SJSA1 (cell line): ENCODE measurements at places on chromosomes 12 and 14. TPM values are rescaled to one million over a fixed set of nuclear protein-coding genes. Genes with fewer than 3 reads are reported as not detected.
A peak's percentile ranks its signal among the peaks of the same experiment; 100 is the strongest.

DNA sequence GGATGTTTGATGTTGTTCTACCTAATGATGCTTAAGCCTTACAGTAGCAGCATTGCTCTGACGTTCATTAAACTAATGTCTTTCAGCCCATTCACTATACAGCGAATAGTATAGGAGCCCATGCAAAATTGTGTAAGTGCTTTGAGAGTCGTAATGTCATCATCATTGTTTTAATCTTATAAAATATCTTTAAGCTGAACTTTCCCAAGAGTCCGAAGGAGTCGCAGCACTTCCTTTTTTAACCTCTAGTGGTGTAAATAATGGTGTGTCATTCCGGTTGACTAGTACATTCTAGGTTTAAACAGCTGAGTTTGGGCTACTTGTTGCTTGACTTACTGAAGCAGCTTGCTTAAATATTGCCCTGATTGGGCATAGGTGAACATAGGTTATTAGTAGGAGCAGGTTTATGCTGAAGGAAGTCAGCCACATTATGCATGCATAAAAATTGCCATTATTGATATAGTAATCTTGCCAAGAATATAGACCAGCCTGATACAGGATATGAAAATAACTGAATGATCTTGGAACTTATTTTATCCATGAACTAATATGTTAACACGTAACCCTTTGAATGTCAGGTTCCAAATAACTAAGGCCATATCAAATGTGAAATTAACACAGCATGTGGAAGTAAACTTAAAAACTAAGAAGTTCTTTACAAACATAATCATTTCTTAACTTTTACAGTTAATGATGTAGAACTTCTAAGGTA lies 2.6 kb downstream of the WNK1 start:
- H3K4me3 ChIP-seq = peak overlapping the region; percentile 87
- peak; percentile 62 for DNase-seq
- H3K4me1 ChIP-seq = peaks cover 26% of the 10 kb centered on the region

- no peak overlapping the region for H3K27ac ChIP-seq
- no peaks in the 10 kb centered on the region for H3K4me1 ChIP-seq
- no peak overlapping the region for H3K4me3 ChIP-seq
- DNase-seq = peak; percentile 6
- peaks cover 15% of the 10 kb centered on the region for H3K27me3 ChIP-seq
- H3K36me3 ChIP-seq = no peaks in the 10 kb centered on the region
Measured at GRCh38 chr12:65100140-65100539, 21.0 kb downstream of the WIF1 start.

DNA sequence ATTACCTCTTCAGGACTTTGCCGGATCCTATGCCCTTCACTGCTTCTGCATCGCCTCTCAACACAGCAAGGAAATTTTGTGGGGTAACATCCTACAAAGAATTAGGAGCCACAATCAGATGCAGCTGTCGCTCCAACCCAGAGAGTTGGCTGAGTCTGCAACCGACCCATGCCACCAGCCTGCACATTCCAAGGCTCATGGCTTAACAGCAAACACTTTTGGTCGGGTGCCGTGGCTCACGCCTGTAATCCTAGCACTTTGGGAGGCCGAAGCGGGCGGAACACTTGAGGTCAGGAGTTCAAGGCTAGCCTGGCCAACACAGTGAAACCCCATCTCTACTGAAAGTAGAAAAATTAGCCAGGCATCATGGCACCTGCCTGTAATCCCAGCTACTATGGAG lies 32.3 kb downstream of the LGMN start:
- no peaks in the 10 kb centered on the region; the same call in 1 of the 2 replicates for H3K4me1 ChIP-seq
- peaks cover 18% of the 10 kb centered on the region for H3K36me3 ChIP-seq
- no peak for DNase-seq

GRCh38 chr12:121337416-121337815 lies 14.8 kb downstream of the ANAPC5 start:
- H3K36me3 ChIP-seq = peaks cover 60% of the 10 kb centered on the region
- no peak overlapping the region for H3K27ac ChIP-seq
- no peak overlapping the region for H3K4me3 ChIP-seq
- no peaks in the 10 kb centered on the region for H3K4me1 ChIP-seq
- H3K27me3 ChIP-seq = no peaks in the 10 kb centered on the region

- no peaks in the 10 kb centered on the region for H3K4me1 ChIP-seq
- no peak overlapping the region for H3K4me3 ChIP-seq
- no peaks in the 10 kb centered on the region for H3K36me3 ChIP-seq
- H3K27ac ChIP-seq = no peak overlapping the region
- no peaks in the 10 kb centered on the region for H3K27me3 ChIP-seq
Measured at GRCh38 chr12:14699923-14700322, 3.5 kb upstream of the GUCY2C start.

- no peak for DNase-seq
- H3K27me3 ChIP-seq = no peaks in the 10 kb centered on the region
- no peaks in the 10 kb centered on the region for H3K4me1 ChIP-seq
- H3K36me3 ChIP-seq = no peaks in the 10 kb centered on the region
Measured at GRCh38 chr12:82694970-82695369, 8.3 kb downstream of the TMTC2 start.

DNA sequence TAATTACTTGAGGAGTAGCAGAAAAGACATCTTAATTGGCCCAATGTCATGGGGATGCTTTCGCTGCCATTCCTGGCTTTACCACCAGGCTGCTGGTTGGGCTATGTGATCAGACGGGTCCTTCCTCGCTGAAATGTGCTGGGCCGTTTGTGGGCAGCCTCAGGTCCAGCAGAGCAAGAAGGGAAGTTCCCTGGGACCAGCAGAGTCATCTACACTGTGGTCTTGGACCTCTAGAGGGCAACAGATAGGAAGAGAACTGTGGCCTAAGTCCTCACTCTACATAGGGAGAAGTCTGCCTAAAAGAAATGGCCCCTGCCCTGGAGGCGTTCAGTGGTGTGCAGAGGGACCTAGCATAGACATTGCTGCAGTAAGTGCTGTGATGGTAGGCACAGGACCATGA lies 10.9 kb downstream of the EVL start:
- no peak overlapping the region for H3K27ac ChIP-seq
- no peak for DNase-seq
- H3K4me1 ChIP-seq = peaks cover 20% of the 10 kb centered on the region
- no peaks in the 10 kb centered on the region for H3K27me3 ChIP-seq
- H3K4me3 ChIP-seq = no peak overlapping the region

Gene MANSC4
- not detected in 2 replicates for total RNA-seq

DNA sequence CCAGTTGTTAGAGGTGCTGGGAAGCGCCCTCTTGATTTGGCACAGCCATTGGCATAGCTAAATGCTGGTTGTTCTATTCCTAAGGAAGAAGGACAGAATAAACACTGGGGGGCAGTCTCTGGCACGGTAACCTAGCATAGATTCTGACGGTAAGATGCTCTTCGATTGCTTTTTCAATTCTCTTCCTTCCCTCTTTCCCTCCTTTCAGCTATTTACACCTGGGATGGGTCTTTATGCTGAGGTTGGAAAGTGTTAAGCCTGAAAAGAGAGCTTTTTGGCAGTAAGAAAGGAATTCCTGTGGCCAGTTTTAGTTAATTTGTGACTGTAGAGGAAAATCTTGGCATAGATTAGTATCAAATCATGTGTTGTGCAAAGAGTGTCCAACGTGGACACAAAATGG lies 162.8 kb downstream of the SNAPC1 start:
- H3K4me1 ChIP-seq = peaks cover 16% of the 10 kb centered on the region
- no peaks in the 10 kb centered on the region for H3K36me3 ChIP-seq
- H3K27me3 ChIP-seq = no peaks in the 10 kb centered on the region
- no peak overlapping the region for H3K4me3 ChIP-seq

GRCh38 chr14:28157289-28157869 lies 609.2 kb upstream of the FOXG1 start:
- H3K36me3 ChIP-seq = no peaks in the 10 kb centered on the region
- no peaks in the 10 kb centered on the region for H3K4me1 ChIP-seq
- no peak overlapping the region for H3K27ac ChIP-seq
- no peak overlapping the region for H3K4me3 ChIP-seq

DNA sequence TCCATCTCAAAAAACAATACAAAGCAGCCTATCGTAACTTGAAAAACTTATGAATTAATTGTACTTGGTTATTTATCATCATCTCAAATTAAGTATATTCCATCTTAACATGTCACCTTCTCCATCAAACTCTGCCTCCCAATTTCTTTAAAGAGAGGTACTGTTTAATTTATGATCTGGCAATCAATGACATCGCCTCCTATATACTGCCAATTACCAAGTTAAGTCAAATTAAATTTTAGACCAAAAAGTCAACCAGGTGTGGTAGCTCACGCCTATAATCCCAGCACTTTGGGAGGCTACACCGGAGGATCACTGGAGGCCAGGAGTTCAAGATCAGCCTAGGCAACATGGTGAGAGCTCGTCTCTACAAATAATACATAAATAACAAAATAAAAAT lies 37.7 kb downstream of the HECTD1 start:
- H3K27me3 ChIP-seq = no peaks in the 10 kb centered on the region
- no peak overlapping the region for H3K27ac ChIP-seq
- H3K4me1 ChIP-seq = peaks cover 35% of the 10 kb centered on the region
- peaks cover 95% of the 10 kb centered on the region for H3K36me3 ChIP-seq
- no peak for DNase-seq

- H3K36me3 ChIP-seq = no peaks in the 10 kb centered on the region
- H3K4me1 ChIP-seq = no peaks in the 10 kb centered on the region
- no peak overlapping the region for H3K27ac ChIP-seq
- H3K27me3 ChIP-seq = peaks cover 13% of the 10 kb centered on the region
Measured at GRCh38 chr12:57046086-57046791, 3.7 kb downstream of the MYO1A start.

- no peak overlapping the region for H3K4me3 ChIP-seq
- peaks cover 97% of the 10 kb centered on the region for H3K36me3 ChIP-seq
Measured at GRCh38 chr12:119870457-119870856, 6.7 kb downstream of the CIT start.

DNA sequence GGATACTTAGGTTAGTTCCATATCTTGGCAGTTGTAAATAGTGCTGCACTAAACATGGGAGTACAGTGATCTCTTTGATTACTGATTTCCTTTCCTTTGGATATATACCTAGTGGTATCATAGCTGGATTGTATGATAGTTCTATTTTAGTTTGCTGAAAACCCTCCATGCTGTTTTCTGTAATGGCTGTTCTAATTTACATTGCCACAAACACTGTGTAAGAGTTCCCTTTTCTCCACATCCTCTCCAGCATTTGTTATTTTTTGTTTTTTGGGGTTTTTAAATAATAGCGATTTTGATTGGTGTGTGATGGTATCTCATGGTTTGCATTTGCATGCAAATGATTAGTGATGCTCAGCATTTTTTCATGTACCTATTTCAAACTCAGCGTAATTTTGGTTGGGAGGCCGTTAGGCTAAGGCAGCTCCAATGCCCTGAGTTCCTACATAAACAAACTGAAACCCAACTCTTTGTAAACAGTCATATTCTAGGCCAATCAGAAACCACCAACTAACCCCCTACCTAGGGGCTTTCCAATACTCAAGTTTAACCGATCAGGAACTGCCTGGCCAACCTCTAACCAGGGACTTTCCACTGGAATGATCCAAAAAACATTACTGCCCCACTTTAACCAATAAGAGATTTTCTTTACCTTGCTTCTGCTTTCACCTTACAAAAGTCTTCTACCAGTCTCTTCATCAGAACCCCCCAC lies 171.6 kb downstream of the FBXL14 start:
- 0 out of 2 replicates have a peak, but pooled peaks cover 5% of the 10 kb centered on the region for H3K36me3 ChIP-seq
- no peak overlapping the region for H3K4me3 ChIP-seq
- H3K27me3 ChIP-seq = no peaks in the 10 kb centered on the region

Gene SFSWAP
- total RNA-seq = 26.8 and 27.0 TPM in 2 replicates

DNA sequence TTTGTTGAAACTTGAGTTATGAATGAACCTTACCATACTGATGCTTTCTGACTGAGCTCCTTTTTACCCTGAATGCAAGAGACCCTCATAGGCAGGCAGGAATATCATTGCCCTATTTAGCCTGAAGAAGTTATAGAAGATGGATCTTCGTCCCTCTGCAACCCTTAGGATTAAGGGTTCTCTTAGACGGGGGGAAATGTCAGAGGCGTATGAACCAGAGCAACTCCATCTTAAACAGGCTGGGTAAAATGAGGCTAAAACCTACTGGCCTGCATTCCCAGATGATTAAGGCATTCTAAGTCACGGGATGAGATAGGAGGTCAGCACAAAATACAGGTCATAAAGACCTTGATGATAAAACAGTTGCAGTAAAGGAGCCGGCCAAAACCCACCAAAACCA lies 7.5 kb downstream of the ATF1 start:
- no peaks in the 10 kb centered on the region for H3K27me3 ChIP-seq
- DNase-seq = no peak
- no peak overlapping the region for H3K27ac ChIP-seq

DNA sequence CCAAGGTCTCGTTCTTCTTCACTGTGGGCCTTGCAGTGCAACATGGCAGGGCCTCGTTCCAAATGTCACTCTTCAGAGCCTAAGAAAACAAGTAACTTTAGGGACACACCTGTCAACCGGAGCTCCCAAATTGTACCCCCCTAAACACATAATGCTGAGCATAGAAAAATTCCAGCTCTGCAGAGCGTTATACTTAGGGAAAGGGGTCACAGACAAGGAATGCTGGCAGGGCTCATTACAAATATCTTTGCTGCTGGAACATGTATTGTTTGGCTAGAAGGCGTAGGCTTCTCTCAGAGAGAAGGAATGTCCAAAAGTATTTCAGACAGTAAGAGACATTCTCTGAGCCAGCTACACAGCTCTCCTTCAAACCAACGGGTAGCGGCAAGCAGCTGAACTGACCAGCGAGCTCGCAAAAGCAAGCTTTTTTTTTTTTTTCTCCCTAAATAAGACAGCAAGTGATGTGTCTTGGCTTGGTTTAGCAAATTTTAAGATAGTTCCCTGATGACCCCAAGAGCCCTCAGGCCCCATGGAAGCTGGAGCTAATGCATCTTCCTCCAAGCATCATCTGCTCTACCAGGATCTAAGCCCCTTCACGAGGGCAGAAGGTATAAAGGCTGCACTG lies 24.5 kb downstream of the SSH1 start:
- H3K4me3 ChIP-seq = no peak overlapping the region
- DNase-seq = peak; percentile 88
- H3K4me1 ChIP-seq = peaks cover 95% of the 10 kb centered on the region

DNA sequence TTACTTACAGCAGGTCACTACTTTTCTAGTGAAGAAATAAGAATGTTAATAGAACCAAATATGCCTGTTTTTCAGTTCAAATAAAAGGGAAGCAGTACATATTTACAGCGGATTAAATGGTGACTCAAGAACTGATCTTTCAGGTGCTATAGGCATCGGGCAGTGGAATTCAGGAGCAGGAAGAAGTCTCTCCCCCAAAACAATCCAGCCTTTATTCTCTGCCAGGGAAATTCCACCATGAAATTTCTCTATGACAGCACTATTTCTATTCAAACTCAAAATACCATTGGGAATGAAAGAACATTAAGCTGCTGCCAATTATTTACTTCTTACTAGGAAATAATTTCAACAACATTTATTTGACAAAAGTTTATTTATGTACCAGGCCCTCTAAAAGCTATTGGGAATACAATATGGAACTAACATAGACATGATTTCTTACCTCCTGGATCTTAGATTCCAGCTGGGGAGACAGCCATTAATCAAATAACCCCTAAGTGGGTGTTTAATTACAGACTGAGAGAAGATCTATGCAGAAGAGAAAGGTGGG lies 60.3 kb upstream of the KRR1 start:
- no peak for DNase-seq
- H3K4me1 ChIP-seq = no peaks in the 10 kb centered on the region
- H3K4me3 ChIP-seq = no peak overlapping the region
- no peaks in the 10 kb centered on the region for H3K27me3 ChIP-seq
- no peak overlapping the region for H3K27ac ChIP-seq
